ENCODE measurements at places on chromosomes 1 and 21.

- DNase-seq = no peak
These were observed 5.3 kb upstream of the NCF2 start for GRCh38 chr1:183595537-183595936.

DNA sequence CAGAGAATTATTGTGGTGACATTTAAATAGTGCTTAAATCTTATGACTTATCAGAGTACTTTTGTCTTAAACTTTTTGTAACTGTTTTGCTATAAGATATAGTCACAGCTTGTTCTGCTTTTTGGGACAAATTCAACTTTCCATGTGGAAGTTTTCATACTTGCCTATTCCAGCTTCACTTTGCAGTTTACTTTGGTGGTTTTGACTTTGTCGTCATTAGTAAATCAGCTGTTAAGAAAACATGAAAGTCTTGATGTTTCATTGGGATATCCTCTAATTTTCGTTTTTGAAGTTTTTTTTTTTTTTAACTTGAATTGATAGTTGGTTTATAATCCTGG is 31.3 kb downstream of the SDCCAG8 start:
- DNase-seq = no peak

- peak; percentile 19 for DNase-seq
These were observed 31.1 kb upstream of the MTF1 start for GRCh38 chr1:37890378-37891014.

DNA sequence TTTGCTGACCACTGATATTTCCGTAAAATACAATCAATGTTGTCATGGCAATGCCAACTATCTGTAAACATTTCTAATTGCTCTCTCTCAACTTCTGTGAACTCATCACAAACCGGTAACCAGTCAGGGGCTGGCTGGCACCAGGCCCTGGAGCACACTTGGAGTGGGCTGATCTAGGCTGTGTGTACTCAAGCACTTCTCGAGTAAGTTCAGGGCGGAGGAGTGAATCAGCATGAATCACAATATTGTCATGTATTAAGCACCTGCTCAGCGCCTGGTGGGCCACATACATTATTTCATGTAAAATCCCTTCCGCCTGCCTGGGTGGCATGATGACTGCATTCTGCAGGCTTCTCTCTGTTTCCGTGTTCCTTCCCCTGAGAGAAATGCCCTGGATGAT is 212.4 kb downstream of the FOXD2 start:
- DNase-seq = no peak

DNA sequence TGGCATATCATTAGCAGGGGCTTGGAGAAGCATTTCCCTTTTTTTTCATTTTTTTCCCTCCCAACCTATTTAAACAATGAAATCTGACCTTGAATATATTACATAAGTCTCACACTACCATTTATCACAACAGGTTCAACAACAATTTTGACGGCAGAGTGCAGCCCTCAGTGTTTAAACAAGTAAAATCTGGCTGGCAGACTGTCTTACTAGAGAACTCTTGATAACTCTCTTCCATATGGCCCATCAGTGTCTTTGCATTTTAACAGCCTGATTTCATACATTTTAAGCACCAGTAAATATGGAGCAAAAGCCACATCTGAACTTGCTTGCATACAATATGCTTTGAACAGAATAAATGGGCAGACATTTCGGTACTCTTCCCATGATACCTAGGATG is 213.0 kb downstream of the KCTD3 start:
- no peak for DNase-seq

GRCh38 chr1:32485554-32486255 is 20.8 kb downstream of the ZBTB8B start:
- DNase-seq = no peak

DNA sequence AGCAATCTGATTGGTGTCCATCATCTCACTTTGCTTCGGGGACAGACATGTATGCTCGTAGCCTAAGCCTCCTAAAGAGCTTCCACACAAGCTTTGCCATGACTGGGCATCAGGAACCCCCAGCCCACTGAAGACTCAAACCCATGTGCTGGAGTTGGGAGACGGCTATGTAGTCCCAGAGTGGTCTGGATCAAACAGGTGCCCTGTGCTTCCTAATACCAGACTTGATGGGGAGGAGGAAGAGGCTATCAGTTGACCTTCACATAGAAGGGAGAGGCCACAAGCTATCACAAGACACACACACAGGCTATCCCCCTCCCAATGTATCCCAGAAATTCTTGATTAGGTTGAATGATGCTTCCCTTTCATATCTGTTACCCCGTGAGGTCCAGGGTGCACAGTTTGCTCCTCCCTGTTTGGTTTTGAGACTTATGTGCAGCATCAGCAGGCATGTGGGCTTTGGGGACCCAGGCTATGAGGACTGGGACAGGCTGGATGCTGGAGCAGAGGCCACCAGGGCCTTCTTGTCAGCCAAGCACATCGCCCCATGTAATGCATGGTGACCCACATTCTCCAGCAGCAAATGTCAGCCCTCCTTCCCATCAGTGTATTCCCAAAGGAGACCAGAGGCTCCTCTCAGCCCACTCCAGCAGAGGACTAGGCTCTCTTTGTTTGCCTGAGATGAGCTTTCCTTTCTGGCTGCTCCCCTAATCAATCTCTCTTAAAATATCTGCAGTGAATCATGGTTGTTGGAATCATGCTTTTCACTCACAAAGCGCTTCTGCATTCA is 159.8 kb downstream of the GRIK3 start:
- no peak for DNase-seq

DNA sequence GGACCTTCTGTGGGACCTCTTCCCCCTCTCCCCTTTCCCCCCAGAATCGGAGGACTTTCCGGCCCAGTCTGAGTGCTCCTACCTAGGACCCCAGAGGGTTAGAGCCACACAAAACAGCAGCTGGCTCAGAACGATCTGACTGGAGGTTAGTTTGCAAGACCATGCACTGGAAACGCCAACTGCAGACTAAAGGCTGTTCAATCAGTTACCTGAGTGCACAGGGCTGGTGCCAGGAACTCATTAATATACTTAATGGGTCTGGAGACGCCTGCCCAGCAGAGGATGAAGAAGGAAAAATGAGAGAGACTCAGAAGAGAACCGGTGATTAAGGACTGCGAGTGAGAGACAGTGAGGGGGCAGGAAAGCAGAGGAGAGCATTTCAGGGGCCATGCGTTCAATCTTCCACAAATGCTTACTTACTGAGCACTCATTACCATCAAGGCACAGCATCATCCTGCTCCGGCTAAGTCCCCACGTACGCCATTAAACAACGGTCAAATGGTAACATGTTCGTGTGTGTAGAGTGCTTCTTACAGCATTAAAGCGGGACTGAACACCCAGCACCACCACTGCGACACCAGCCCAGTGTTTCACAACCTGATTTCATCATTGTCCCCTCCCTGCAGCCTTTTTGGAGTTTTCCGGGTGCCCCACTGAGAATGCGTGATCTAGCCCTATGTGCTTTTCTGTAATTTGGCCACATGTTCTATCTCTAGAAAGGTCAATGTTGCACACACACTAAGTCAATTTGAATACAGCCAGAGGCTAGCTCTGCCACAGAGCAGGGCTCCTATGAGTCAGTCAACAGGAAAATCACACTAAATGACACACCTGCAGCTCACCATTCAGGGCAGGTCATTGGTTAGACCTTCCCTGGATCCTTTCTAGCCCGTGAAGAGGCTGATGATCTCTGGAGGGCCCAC is 7.6 kb downstream of the ENO1 start:
- no peak for DNase-seq

DNA sequence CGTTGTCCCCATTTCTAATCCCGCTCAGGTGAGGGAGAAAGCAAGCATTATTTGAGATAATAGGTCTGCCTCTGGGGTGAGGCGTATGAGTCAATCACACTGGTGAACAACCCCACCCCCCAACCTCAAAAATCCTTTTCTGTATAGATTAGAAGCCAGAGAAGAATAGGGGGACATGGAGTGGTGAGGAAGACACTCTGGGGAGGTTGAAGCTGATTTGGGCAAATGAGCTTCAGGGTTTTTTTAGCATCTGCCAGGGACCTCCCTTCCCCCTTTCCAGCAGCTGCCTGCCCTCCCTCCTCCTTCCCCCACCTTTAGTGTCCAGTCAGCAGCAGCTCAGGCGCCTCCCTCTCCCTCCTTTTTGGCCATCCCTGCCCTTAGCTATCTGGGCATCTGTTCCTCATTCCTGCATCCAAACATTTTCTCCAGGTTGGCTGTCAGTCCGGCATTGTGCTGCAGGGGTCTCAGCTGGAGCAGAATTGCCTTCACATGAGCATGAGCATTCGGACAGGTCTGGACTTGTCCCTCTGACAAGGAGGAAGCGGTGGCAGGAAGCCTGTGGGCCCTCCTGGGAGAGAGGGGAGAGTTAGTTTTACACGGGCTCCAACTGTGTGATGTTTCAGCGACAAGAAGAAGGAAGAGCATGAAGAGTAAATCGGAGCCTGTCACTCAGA is 30.8 kb upstream of the PTGFRN start:
- no peak for DNase-seq

GRCh38 chr21:21682172-21682571 is 684.0 kb downstream of the NCAM2 start:
- DNase-seq = no peak

DNA sequence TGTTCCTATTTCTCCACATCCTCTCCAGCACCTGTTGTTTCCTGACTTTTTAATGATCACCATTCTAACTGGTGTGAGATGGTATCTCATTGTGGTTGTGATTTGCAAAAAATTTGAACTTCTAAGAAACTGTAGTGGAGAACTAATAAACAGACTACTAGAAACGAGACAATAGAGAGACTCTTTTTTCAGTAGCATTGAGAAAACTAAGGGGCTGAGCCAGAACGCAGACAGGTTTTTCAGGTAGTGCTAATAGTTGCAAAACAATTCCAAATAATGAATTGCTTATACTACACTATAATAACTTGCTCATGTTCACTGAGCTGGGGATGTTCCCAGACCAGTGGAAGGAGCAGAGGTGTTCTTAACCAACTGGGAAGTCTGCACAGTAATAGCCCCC is 98.8 kb upstream of the DPH5 start:
- no peak for DNase-seq

DNA sequence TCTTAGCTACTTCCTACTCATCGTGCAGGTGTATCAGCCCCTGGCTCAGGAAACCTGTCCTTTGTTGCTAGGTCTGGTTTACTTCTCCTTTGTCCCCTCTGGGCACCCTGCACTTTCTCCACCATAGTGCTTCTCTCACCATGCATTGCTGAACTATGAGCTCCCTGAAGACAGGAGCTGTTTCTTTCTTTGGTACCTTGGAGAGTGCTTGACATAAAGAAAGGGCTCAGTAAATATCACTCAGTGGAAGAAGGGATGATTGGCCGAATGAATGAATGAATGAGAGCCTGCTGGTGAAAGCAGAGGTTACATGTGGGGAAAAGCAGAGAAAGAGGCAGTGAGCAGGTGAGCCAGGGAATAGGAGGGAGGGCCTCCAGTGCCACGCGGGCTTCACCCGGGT is 9.8 kb upstream of the HMGB4 start:
- DNase-seq = no peak

DNA sequence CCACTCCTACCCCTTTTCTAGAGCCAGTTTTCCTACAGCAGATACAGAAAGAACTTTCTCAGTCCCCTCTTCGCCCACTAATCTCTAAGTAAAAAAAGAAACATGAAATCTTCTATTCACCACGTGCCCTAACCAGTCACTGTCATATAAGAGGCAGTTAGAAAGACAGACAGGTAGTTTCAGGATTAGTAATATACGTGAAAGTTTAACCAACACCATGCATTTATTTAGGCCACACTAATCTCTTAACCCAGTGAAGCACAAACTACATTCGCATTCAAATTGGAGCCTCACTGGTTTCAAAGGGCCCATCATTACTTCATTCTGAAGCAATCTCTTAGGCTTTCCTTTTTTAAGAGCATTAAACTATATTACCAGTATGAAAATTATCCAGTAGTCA is 10.1 kb downstream of the GPATCH2 start:
- DNase-seq = peak; percentile 15

- no peak for DNase-seq
These were observed 75.2 kb downstream of the EVI5 start for GRCh38 chr1:92709738-92710137.

DNA sequence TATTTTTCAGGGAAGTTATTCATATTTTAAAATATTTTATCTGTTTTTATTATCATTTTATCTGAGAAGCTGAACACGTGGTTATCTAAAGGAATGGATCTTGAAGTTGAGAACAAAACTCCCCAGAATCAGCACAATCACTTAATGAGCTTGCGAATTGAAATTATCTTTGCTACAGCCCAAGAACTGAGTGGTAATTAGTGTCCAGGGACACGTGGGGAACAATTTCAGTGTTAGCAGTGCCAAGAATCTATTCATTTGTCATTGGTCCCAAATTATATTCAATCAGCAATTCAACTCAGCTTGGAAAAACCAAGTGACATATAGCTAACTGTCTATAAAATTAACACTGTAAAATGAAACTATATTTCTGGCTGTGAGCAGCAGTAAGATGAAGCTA is 197.6 kb upstream of the UBE2U start:
- no peak for DNase-seq

GRCh38 chr1:45787905-45788304 is 15.5 kb upstream of the MAST2 start:
- no peak for DNase-seq

DNA sequence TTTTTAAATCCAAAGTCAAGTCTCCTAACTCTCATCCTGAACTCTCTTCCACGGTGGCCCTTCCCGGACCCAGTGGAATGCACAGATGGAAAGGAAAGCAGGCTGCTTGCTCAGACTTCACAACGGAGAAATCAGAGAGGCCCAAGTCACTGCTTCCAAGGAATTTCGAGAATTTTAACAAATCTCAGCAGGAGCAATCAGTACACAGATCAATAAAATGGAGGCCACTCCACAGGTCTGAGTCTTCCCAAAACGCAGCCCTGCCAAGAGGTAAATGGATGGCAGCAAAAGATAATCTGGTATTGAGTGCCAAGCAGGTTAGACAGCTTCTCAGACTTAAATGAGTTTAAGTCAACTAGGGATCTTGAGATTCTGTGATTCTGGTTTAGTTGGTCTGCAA is 81.1 kb upstream of the TIAM1 start:
- DNase-seq = no peak

DNA sequence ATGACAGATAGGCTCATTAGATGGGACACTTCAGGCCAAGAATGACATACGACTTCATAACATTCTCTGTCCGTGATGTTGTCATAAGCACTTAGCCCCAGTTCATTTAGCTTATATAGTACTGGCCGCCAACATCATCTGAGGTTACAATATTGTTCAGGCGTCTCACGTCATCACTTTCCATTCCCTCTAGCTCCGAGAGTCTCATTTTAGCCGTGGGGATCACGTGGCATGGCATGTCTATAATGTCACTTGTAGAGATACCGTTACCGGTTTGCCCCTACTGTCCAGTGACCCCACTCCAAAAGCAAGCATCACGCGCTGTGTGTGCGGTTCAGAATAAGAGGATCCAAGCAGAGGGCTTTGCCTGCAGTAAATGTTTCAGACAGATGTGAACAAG is 34.6 kb upstream of the HEATR1 start:
- DNase-seq = no peak

DNA sequence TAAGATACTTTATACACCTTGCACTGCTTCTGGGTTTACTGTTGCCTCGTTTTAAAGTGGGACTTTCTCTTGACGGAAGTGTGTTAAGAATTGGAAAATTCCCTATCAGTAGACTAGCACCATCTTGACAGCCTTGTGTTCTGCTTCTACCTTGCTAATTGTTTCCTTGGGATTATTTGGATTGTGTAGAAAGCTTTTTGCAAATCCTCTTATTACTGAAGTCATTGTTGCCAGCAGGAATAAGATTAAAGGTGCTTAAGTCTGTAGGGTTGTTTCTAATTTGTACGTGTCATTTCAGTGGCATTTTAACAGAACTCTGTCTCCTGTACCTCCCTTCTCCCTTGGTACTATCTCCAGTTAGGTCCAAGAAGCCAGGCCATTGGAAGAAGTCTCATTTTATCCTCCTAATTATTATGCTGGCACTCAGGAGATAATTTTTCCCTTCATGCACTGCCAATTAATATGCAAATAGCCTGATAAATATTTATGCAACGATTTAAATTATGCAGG is 107.7 kb downstream of the POU2F1 start:
- DNase-seq = no peak

Data from GM12891 (cell line).